T follicular helper cell (primary cell): ENCODE measurements at places on chromosomes 13 and 19.
A peak's percentile ranks its signal among the peaks of the same experiment; 100 is the strongest.

- DNase-seq = peak; percentile 52
Measured at GRCh38 chr19:588093-588740, 1.5 kb upstream of the HCN2 start.

DNA sequence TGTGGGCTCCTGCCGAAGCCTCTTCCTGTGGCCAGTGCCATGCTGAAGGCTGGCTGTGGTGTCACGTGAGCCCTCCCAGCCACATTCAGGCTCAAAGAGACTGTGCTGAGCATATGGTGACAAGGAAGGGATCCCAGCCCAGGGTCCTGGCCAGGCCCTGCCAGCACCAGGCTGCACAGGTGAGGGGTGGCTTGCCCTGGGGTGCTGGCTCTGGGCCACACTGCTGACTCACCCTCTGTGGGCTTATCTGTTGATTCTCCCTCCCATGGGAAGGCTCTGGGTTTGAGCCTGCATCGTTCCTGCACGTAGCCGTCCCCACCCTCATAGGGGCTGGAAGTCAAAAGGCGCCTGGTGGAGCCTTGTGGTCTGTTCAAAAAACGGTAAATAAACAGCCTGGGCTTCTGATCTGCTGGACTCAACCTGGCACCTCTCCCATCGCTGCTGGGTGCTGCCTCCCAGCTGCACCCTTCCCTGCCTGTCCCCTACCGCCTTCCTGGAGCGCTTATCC is 31.1 kb downstream of the DNM2 start:
- no peak for DNase-seq

DNA sequence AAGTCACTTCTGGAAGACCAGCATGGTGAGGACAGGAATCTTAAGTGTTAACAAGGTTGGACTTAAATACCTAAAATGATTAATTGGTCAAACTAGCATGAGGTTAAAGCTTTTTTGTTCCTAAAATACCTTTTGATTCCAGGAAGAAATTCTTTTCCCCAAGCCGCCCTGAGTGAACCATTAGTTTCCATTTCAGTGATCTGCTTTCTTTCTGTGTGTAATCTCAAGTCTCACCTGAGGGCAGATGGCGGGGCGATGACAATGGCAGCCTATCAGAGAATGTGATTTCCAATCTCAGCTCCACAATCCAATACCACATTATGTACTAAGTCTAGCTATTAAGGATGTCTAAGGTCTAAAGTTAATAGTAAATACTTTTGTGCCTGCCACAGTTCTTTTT is 390.9 kb upstream of the SGCG start:
- DNase-seq = no peak

DNA sequence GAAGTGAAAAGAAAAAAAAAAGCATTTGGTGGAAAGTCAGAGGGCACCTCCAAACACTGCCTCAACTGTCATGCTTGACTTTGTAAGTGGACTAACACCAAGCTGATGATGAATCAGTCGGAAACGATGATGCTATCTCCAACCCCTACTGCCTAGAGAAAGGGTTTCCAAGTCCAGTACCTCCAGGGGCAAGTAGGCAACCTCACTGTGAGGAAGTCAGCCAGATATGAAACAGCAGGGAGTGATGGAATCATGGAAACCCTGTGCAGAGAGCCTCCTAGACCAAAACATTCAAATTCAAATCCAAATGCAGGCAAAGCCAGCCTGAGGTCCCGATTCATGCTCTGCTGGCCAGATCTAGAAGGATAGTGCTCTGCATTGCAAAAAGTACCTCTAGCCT is 100.9 kb upstream of the SERP2 start:
- DNase-seq = no peak

GRCh38 chr19:28985201-28985600 is 227.8 kb downstream of the UQCRFS1 start:
- DNase-seq = no peak

- no peak for DNase-seq
Measured at GRCh38 chr19:6535558-6536137, 4.8 kb downstream of the TNFSF9 start.

DNA sequence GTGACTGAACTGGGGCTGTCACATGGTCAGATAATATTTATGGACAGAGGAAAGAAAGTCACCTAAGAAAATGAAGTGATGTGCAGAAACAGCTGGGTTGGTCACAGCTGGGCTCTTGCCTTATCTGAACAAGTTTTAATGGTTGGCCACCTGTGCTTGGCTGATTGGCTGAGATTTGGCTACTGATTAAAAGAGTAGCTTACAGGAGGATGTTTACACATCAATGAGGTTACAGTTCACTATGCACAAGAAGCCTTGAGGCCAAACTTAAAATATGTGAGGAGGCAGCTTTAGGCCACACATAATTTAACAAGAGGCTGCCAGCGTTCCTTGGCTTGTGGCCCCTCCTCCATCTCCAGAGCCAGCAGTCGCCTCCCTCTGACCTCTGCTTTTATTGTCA is 99.2 kb upstream of the C1QTNF9B start:
- DNase-seq = no peak

DNA sequence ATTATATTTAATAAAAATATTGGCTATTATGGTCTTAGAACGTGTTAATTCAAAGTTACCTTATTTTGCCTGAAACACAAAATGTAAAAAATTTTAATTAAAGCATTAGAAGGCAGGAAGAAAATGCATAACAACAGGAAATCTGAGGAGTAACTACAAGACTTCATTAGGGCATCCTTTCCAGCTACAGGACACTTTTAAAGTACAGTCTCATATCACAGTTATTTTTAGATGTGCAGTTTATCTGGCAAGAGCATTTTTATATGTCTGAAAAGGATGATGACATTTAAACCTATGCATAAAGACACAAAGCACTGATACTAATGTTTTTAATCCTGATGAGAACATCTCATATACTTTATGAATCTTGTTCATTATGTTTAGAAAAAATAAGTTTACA is 247.5 kb downstream of the VWA8 start:
- DNase-seq = no peak

- no peak for DNase-seq
Measured at GRCh38 chr13:99986741-99987140, 5.2 kb downstream of the ZIC2 start.

- peak; percentile 15 for DNase-seq
Measured at GRCh38 chr19:14114854-14115253, 2.7 kb downstream of the PRKACA start.
